HTR-8/SVneo (cell line): ENCODE measurements at places on chromosomes 1 and 21.

DNA sequence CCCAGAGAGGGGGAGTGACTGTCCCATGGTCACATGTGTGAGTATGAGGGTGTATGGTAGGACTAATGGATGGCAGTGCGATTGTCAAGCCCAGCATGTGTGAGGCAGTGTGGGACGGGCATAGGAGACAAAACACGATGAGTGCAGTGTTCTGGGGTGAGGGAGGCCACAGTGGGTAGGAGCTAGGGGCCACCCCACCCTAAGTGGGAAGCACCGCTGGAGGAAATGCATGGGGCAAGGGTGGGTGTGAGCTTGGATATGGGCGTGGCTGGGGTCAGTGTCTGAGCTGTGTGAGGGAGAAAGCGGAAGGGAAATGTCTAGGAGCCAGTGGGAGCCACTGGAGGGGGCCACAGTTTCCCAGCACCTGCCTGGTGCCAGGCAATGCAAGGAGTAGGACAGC is 56.5 kb downstream of the FOXO6 start:
- no peak for DNase-seq

DNA sequence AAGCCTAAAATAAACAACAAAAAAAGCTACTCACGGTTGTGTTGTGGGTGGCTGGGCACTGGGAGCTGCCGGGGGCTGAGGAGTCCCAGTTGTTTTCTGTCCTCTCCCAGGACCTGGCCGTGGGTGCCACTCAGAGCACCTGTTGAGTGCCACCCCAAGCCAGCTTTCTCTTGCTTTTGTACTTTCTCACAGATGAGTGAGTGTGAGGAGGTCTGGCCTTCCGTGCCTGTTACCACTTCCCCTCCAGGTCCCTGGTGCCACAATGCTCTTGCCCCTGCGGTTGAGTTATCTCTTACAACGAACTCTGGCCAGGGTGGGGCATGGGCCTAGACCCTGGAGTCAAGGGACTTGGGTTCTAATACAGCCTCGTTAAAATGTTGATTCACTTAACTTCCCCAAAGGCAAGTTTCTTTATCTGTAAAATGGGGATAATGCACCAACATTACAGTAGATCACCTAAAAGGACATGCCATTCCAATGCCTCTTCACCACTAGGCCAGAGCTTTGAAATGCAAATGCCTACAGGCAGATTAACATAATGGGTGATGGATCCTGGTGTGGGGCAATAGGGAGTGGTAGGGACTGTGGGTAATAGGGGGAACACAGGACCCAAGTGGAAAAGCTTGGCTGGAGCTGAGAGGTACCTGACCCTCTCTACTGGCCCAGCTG is at the start of gene CNR2:
Gene CNR2 (minus strand): TSS at position 151 of the 669 bp plus-strand sequence. CDS start 37,745 bp downstream, outside the sequence.
- DNase-seq, result no peak

GRCh38 chr1:235138821-235139220 is 10.2 kb upstream of the TOMM20 start:
- no peak for DNase-seq

GRCh38 chr1:67882196-67882958 is 49.1 kb upstream of the GNG12 start:
- no peak for DNase-seq

DNA sequence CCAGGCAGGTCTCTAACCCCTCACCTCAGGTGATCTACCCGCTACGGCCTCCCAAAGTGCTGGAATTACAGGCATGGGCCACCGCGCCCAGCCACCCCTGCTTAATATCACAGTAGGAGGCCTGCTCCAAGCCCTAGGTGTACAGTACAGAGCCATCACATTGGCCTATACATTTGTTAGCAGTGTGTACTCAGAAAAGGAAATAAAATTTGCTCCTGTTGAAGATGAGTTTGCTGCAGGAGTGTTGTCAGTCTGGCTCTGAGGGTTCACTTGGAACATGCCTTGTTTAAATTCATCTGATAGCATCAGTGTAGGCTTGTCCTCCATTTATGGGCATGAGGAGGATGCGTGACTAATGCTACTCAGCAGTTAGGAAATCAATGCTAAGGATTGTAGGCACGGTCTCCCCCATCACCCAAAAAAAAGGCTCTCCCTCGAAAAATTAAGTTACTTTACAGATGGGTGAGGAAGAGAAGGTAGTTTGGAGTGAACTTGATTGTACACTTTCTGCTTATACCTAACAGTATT is 4.6 kb upstream of the ENAH start:
- peak; percentile 67 for DNase-seq

GRCh38 chr1:174969977-174970376 is 29.8 kb upstream of the CACYBP start:
- no peak for DNase-seq

DNA sequence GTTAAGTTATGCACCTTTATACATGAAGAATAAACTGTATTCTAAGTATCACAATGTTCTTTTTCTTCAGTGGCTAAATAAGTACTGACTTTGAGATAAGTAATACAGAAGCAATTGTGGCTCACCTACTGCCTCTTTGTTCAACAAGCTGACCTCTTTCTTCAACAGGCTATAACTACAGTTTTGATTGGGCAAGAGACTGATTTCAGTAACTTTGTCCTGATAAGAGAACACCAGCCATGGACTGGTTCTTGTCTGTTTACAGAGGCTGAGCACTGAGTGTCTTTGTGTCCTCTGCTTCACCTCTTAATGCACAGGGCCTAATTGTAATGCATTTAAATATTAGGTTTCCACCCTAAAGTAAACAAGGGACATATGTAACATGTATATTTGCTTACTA is 34.6 kb upstream of the PDE4B start:
- DNase-seq, result no peak

GRCh38 chr1:110565565-110565964 is 40.6 kb downstream of the KCNA2 start:
- DNase-seq, result no peak

DNA sequence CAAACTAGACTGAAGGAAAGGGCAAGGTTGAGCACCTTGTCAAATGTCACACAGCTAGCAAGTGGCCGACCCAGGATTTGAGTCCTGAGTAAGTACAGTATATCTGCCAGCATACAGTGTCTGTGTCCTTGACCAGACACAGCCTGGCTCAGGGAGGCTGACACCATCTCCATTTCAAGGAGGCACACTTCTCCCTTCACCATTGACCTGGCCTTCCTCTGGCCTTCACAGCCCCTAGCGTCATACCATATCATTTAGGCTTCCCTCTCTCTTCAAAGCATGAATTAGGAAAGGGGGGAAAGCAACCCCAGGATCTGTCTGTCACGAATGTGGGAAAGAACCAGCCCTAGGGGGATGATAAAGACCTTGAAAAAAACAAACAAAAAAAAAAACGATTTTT is 155.6 kb downstream of the PLPP3 start:
- no peak for DNase-seq

- DNase-seq, result no peak
Measured at GRCh38 chr1:181032535-181032934, 1.2 kb upstream of the MR1 start.

DNA sequence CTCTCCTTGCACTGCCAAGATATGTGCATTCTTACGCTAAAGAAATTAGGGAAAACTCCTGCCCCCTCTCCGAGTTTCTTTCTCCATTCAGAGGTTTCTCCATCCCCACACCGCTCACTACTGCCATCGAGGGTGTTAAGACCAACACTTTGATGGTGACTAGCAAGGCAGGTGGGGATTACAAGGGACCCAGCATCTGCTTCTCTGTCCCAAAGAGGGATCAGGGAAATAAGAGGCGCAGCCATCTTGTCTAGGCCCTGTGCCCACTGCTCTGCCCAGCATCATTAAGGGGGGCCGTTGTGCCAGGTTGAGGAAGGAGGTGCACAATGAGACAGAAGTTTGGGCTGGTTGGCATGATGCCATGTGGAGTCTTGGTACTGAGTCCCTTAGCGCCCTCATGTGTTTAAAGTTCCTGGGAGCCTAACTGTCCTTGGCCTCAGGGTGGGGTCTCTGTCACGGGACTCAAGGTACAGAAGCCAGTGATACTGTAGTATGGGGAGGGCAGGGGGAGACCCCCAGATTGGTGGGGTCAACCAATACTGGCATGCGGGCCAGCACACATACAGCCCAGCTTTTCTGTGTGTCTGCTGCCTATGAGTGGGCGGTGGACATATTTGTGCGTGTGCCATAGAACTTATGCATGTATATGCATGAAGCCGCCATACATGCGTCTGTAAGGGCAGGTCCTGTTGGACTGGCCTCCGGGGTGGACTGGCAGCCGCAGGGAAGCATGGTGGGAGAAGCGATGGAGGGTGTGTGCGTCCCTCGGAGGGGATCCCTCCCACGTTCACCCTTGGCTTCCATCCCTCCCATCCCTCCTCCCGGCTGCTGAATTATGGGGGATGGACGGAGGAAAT is 5.5 kb downstream of the EFNA3 start:
- no peak for DNase-seq

GRCh38 chr21:46368533-46369285 is 44.8 kb downstream of the PCNT start:
- no peak for DNase-seq

DNA sequence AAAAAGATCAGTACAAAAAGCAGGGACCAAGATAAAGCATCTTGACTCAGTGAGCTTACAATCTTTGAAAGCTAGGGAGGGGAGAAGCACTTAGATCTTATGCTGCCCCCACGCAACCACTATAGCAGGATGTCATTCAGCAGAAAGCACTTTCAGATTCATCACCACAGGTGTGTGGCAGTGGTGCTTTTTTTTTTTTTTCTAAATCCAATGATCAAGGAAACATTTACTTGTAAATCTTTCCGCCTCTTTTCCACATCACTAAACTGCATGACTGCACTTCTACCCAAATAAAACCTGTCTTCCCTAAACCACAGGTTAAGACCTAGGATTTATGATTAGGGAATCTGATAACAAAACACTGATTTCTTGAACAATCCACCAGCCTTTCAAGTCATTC is 154.8 kb downstream of the SLC45A1 start:
- no peak for DNase-seq

DNA sequence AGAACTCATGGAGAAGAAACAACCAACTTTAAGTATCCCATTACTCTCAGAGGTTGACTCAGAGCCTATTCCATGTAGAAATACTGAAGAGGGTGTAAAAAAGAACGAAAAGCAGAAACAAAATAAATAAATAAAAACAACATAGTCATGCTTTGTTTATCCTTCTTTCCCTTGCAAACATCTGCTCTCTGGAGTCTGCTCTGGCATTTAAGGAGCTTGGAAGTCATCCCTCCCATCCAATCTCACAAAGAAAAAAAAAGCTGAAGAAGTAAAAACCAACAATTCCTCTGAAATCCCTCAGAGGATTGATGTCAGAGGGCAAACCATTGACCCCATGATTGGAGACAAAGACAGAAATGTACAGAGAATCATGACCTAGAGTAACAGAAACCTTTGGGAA is 302.6 kb upstream of the GREM2 start:
- DNase-seq, result no peak

DNA sequence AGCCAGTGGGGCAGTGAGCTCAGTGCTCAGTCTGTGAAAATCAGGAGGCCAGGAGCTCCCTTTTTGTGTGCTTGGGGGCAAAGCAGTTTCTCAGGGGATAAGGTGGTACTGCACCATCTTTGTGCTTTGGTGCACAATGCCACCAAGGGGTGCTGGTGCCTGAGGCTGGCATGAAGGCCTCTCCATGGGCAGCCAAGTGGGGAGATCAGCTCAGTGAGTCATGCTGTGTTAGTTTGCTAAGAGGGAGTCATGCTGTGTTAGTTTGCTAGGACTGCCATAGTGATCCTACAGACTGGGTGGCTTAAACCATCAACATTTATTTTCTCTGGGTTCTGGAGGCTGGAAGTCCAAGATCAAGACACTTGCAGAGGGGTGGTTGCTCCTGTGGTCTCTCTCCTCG is 428.1 kb downstream of the PRDM2 start:
- no peak for DNase-seq

GRCh38 chr1:209155546-209155945 is 428.0 kb upstream of the CAMK1G start:
- no peak for DNase-seq

- no peak for DNase-seq
Measured at GRCh38 chr1:151130987-151131586, 15.3 kb downstream of the SEMA6C start.

GRCh38 chr1:222927031-222927430 is 112.2 kb downstream of the DISP1 start:
- DNase-seq, result no peak

DNA sequence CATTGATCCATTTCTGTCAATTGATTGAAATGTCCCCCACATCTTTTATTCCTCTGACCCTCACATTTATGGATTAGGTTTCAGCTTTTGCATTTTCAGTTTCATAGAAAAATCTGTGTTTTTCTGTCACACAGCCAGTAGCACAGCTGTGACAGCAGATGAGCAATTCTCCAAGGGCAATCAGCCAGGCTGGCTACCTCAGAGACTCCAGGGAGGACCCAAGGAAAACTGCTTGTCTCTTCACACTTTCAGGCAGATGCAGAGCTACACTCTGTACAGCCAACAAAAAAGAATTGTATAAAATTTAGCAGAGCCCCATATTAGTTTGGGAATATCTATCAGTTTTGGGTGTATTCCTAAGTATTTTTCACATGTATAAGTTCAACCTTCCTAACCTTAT is 257.2 kb downstream of the LRRC7 start:
- no peak for DNase-seq

GRCh38 chr1:230230273-230230672 is 163.2 kb downstream of the GALNT2 start:
- no peak for DNase-seq

GRCh38 chr1:27001570-27002360 is 8.3 kb downstream of the TRNP1 start:
- no peak for DNase-seq

DNA sequence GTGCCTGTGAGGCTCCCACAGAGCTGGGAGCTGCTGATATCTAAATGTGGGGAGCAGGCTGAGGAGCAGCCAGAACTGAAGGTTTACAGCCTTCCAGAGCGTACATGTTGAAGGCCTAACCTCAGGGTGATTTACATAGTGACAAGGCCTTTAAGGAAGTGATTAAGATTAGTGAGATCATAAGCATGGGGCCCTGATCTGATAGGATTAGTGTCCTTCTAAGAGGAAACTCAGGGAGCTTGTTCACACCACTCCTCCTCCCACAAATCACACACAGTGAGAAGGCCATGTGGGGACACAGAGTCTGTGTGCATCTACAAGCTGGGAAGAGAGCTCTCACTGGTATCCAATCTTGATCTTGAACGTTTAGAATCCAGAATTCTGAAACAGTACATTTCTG is 92.3 kb upstream of the NBPF6 start:
- no peak for DNase-seq

DNA sequence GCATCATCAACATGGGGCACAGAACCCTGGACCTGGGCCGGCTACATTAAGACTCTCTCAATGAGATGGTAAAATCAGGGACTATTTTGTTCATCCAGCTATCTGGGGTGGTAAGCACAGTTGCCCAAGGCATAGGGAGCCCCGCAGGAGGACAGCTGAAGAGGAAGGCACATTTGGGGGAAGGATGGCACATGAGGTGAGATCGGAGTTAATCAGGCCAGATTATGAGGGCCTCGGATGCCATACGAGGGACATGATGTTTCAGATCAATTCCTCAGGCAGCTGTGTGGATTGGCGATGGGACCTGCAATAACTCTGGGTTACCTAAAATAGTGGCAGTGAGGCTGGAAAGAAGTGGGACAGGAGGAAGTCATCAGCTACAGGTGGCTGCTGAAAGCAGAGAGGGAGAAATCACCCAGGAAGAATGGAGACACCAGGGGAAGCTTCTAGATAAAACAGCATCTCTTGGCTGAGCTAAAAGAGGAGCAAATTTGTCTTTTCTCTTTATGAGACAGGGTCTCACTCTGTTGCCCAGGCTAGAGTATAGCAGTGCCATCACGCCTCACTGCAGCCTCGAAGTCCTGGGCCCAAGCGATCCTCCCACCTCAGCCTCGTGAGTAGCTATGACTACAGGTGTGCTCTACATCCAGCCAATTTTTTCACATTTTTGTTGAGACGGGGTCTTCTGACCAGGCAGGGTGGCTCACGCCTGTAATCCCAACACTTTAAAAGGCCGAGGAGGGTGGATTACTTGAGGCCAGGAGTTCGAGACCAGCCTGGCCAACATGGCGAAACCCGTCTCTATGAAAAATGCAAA is 21.1 kb downstream of the TOMM20 start:
- DNase-seq, result no peak
